ENCODE measurements at places on chromosomes 2 and 18.

GRCh38 chr2:142974288-142975024 is 97.0 kb downstream of the KYNU start:
- no peak for DNase-seq

DNA sequence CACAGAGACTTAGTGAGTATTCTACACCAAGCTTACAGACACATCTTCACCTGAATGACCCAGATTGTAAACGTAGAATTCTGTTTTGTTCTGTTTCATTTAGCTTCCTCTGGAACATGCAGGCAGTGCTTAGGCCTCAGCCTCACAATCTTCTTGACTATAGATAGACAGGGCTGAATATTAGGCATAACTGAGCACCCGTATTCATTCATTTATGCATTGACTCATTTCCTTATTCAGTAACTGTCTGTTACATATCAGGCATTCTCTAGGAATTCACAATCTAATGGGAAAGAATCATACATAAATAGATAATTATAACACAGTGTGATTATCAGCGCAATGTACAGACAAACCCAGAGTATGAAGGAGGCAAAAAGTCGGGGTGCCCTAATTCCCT is 124.9 kb upstream of the ETAA1 start:
- DNase-seq = no peak

DNA sequence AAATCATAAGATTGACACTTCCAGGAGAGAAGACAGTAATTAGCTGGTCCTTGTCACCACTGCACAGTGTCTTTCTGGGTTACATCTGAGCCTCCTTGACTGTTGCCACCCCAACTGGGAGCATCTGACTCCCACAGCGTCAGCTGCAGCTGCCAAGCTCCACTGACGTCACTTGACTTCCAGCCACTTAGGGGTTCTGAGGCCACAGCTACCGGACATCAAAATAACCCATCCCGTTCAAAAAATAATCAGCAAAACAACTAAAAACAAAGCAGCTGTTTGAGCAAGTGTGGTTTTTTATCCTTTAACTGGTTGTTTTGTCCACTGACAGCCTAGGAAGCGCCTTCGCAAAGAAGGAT is 206.5 kb upstream of the AGAP1 start:
- no peak for DNase-seq

DNA sequence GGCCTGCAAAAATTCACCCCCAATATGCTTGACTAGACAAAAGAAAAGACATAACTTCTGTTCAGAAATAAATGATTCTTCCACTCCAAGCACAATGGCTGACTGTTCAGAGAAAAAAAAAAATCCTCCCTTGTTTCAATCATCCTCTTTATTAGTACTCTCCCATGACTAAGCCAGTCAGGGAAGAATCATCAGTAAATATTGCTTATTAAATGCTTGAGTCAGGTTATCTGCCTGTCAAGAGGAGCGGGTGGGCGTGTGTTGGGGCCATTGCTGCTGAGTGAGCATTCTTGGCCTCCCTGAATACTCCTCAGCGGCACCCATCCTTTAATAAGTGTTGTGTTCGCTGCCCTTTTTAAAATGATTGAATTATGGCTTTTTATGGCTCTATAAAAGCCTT is 1334.8 kb upstream of the CELF4 start:
- DNase-seq = no peak

GRCh38 chr2:73285159-73285739 is 971 bp upstream of the FBXO41 start:
- no peak for DNase-seq

DNA sequence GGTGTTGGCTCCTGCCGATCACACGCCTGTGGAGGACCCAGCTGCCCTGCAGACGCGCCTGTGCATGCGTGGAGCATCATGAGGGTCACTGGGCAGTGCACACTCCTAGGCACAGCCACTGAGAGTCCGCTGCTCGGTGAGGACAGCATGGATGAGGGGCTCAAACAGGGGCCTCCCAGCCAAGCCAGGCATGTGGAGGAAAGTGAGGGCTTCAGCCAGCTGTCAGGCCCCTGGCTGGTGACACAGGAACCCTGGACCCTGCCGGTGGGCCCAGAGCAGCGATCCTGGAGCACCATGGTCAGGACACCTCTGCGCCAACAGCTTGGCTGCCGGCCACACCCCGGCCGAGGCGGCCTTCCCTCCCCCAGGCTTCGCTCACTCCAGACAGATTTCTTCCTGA is 171.2 kb downstream of the RTP5 start:
- no peak for DNase-seq

DNA sequence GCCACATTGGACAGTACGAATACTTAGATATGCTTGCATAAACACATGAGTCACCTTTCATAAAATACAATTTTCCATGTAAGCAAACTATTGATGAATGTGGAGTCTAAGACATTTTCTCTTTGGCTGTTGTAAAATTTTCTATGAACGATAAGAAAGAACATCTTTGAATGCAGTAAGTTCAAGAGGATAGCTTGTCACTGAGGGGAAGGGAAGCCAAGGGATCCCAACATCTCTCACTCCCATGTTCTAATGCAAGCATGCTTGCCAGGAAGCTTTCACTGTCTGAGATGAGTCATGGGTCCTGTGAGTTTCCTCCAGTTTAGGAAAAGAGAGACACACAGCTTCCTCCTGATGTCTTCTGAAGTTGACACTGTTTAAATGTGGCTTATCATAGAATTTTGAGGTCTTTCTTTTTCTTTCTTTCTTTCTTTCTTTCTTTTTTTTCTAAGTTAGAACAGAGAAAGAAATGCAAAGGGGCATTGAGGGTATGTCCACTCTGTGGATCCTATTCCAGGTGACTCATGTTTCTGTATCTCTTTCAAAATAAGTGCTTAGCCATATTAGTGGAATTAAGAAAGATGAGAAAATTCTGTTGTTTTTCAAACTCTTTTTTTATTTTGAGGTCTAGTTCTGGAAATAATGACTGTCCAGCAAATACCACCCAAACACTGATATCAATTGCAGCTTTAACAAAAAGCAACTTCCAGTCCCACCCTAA is 146.6 kb downstream of the RDH14 start:
- no peak for DNase-seq

Measured in posterior vena cava (tissue), 2 donors.